ENCODE measurements at places on chromosomes 7 and 10. TPM values are rescaled to one million over a fixed set of nuclear protein-coding genes. Genes with fewer than 3 reads are reported as not detected.

- H3K36me3 ChIP-seq: no peaks in the 10 kb centered on the region
- H3K27ac ChIP-seq: no peak overlapping the region
- H3K27me3 ChIP-seq: no peaks in the 10 kb centered on the region
- no peaks in the 10 kb centered on the region for H3K4me1 ChIP-seq
- no peak overlapping the region for H3K4me3 ChIP-seq
Measured at GRCh38 chr10:16030562-16030961, 170.3 kb upstream of the MINDY3 start.

- no peak overlapping the region for H3K27ac ChIP-seq
- H3K36me3 ChIP-seq: no peaks in the 10 kb centered on the region
- H3K4me3 ChIP-seq: no peak overlapping the region
- no peaks in the 10 kb centered on the region for H3K4me1 ChIP-seq
- H3K27me3 ChIP-seq: no peaks in the 10 kb centered on the region
Measured at GRCh38 chr7:7793249-7793648, 74.8 kb upstream of the RPA3 start.

DNA sequence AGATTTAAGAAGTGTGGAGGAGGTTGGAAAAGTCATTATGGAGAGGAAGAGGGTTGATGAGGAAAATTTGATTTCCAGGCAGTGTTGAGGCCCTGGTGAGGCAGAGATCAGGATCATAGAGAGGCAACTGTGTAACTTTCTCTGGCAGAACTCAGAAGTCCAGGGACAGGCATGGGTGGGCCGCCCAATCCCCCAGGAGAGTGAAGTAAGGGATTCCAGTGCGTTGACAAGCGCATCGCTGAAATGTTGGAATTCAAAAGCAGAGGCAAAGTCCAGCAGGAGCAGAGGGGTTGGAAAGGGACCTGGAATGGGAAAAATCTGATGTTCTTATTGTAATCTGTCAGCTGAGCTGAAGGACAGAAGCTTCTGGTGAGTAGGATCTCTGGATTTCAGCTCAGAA is 207.3 kb downstream of the FAM107B start:
- peaks cover 90% of the 10 kb centered on the region for H3K4me1 ChIP-seq
- no peaks in the 10 kb centered on the region for H3K27me3 ChIP-seq
- peak overlapping the region; percentile 82 for H3K27ac ChIP-seq
- H3K4me3 ChIP-seq: no peak overlapping the region
- DNase-seq: no peak

DNA sequence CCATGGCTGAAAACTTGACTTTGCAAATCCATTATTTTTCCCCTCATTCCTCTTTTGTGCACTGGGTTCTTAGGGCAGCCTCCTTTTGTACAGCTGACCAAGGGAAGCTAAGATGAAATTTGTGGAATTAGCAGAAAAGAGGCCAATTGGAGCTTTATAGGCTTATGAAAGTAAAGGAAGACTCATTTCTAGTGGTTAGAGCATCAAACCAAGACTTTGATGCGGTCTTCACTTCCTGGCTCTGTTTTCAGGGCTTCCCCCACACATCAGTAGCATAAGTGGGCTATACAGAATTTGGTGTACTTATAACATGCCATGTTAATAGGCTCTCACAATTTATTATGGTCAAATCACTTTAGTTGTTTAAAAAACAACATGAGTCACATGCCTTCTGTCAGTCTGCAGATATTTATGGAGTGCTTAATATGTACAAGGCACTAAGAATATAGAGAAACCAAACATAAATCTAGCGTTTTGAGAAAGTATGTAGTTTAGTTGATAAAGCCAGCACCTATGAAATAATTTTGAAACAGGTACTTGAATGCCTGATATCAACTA is 5.7 kb downstream of the AUTS2 start:
- H3K27ac ChIP-seq: no peak overlapping the region
- no peaks in the 10 kb centered on the region for H3K36me3 ChIP-seq
- peaks cover 16% of the 10 kb centered on the region for H3K27me3 ChIP-seq
- DNase-seq: peak; percentile 49
- H3K4me1 ChIP-seq: peaks cover 15% of the 10 kb centered on the region
- H3K4me3 ChIP-seq: no peak overlapping the region

GRCh38 chr7:20785157-20786048 is 1.3 kb downstream of the SP8 start:
- no peak overlapping the region for H3K27ac ChIP-seq
- DNase-seq: no peak
- peaks cover 38% of the 10 kb centered on the region for H3K27me3 ChIP-seq
- no peak overlapping the region for H3K4me3 ChIP-seq
- no peaks in the 10 kb centered on the region for H3K36me3 ChIP-seq
- H3K4me1 ChIP-seq: peaks cover 19% of the 10 kb centered on the region

DNA sequence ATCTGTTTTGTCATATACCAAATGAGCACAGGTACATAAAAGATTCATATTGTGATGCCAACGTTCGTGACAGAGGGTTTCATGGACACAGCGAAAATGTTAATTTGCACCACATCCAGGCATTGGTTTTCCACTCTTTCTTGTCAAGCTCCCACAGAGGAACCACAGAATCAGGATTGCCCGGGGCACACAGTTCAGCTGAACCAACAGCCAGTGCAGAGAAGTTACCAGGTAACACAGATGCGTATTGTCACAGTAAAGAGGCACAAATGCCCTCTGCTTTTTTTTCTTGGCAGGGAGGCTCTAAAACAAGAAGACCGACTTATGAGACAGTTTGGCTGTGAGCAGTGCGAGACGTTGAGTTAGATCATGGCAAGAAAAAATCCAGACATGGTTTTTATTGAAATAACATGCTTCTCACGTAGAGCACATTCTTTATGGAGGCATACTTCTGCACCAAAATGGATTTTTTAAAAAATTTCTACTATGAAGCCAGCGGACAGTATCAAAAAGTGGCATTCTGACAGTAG is 331.1 kb upstream of the KIAA1217 start:
- no peaks in the 10 kb centered on the region for H3K4me1 ChIP-seq
- H3K27ac ChIP-seq: no peak overlapping the region
- DNase-seq: no peak
- no peaks in the 10 kb centered on the region for H3K36me3 ChIP-seq

DNA sequence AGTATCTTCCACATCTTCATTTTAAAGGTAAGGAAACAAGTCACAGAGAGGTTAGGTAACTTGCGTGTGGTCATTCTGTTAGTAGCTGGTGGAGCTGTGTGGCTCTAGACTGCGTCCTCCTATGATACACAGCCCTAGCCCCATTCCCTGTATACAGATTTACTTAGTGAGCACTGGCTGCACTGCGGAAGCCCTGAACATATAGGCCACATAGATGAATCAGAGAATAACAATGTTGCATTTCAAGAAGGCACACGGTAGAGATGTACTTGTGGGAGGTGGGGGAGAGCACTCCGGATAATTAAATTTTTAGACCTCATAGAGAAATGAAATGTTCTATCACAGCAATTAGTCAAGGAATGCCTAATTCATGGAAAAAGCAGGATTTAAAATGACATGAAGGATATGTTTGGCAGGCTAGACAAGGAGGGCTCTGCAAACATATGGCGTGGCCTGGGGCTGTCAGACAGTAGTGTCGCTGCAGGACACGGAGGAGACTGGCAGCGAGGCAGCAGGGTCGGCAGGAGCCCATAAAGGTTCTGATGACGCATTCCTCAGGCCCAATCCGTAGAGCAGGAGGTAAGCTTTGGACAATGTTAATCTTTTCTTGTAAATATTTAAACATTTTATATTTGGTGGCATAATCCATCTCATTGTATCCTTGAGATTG is 29.5 kb downstream of the RAB11FIP2 start:
- H3K4me1 ChIP-seq: no peaks in the 10 kb centered on the region
- no peaks in the 10 kb centered on the region for H3K36me3 ChIP-seq
- no peak for DNase-seq
- no peaks in the 10 kb centered on the region for H3K27me3 ChIP-seq

DNA sequence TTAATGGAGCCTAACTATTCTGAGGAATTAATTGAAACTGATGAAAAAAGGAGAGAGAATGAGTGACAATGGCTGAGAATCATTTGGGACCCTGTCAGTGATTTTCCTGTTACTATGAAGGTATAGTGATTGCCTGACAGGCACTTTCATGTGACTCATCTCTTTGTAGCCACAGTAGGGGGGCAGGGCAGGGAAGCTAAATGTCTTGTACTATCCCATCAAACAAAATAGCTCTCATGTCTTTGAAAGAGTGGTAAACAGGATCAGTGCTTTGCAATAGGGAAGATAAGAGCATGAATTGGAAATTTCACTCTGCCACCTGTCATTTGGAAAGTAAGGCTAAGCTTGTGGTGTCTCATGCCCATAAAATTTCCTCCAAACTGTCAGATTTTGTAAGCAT is 94.5 kb upstream of the GSDME start:
- no peaks in the 10 kb centered on the region for H3K27me3 ChIP-seq
- H3K4me3 ChIP-seq: no peak overlapping the region
- no peak overlapping the region for H3K27ac ChIP-seq
- H3K4me1 ChIP-seq: no peaks in the 10 kb centered on the region
- no peak for DNase-seq
- peaks cover 29% of the 10 kb centered on the region for H3K36me3 ChIP-seq

- H3K4me3 ChIP-seq: no peak overlapping the region
- DNase-seq: peak; percentile 38
- H3K27ac ChIP-seq: no peak overlapping the region
- H3K27me3 ChIP-seq: peaks cover 8% of the 10 kb centered on the region
Measured at GRCh38 chr10:102405108-102405571, 9.6 kb downstream of the NFKB2 start.

GRCh38 chr10:79021331-79021907 is 47.3 kb upstream of the ZMIZ1 start:
- H3K27me3 ChIP-seq: no peaks in the 10 kb centered on the region
- H3K4me3 ChIP-seq: no peak overlapping the region
- peaks cover 14% of the 10 kb centered on the region for H3K4me1 ChIP-seq

DNA sequence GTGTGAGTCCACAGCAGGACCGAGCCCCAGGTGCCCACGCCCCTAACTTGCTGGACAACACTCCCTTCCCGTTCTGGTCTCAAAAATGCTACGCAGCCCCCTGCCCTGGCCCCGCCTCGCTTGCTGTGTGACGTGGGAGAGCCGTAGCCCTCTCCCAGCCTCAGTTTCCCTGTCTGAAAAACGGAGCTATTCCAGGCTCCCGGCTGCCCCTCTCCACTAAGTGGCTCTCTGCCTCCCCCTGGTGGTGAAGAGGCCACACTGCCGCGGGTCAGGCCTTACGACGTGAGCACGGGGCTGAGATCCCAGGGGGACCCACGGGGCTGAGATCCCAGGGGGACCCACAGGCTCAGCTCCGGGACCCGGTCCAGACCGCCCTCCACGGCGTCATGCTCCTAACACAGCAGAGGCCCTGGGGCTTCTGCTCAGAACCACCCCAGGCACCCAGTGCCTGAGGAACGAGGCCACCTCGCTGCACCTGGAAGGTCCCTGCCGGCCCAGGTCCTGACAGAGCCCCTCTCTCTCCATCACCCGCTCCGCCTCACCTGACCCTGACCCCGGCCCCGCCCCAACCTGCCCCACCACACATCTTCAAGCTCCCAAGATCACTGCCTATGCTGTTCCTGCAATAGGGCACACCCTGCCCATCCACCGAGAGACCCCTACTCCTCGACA is 26.7 kb downstream of the MICALL2 start:
- no peaks in the 10 kb centered on the region for H3K27me3 ChIP-seq
- no peak overlapping the region for H3K27ac ChIP-seq
- no peak overlapping the region for H3K4me3 ChIP-seq
- DNase-seq: peak; percentile 62
- peaks cover 4% of the 10 kb centered on the region for H3K4me1 ChIP-seq

GRCh38 chr10:117370205-117370604 is 5.0 kb downstream of the PDZD8 start:
- H3K4me3 ChIP-seq: no peak overlapping the region
- no peak for DNase-seq
- H3K4me1 ChIP-seq: peaks cover 48% of the 10 kb centered on the region
- no peaks in the 10 kb centered on the region for H3K36me3 ChIP-seq
- no peak overlapping the region for H3K27ac ChIP-seq

DNA sequence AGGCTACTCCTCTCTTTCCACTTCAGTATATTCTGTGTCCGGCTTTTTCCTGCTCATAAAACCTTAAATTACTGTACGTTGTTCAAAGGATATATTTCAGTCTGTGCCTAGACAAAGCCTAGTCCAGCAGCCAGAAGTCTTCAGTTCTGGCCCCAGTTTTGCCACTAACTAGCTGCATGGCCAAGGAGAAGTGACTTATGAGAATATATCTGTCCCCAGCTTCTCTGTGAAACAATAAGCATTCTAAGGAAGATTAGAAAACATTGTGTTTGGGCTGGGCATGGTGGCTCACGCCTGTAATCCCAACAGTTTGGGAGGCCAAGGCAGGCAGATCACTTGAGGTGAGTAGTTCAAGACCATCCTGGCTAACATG is 105.0 kb upstream of the HDAC9 start:
- no peaks in the 10 kb centered on the region for H3K36me3 ChIP-seq
- H3K27ac ChIP-seq: no peak overlapping the region
- DNase-seq: no peak
- H3K4me3 ChIP-seq: no peak overlapping the region
- H3K27me3 ChIP-seq: no peaks in the 10 kb centered on the region

DNA sequence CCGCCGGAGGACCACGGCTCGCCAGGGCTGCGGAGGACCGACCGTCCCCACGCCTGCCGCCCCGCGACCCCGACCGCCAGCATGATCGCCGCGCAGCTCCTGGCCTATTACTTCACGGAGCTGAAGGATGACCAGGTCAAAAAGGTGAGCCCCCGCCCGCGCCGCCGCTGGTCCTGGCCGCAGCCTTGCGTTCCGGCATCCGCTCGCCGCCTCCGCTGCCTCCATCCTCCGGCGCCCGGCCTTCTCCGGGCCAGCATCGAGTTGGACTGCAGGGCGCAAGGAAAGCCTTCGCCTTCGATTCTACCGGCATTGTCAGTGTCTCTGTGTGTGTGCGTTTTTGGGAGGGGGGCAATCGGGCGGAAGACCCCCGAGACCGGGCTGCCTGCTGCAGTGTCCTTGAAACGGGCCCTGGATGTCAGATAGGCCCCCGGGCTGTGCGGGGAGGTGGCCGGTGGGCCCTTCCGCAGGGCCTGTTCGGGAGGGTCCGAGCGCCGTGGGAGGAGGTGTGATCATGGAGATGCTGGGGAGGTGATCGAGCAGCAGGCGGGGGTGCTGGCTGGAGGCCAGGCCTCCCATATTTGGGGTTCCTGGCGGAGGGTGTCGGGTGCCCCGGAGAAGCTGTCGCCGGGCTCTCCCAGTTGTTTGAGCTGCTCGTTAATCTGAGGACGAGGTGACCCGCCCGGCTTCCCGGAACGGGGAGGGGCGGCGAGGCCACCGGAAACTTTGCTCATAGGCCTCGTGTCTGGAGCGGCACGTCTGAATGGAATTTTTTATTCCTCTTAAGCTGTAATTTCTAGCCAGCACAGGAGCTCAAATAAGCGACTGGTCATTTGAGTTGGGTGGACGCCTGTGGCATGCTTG is 40.8 kb downstream of the HK1 start:
- no peaks in the 10 kb centered on the region for H3K27me3 ChIP-seq
- H3K27ac ChIP-seq: peak overlapping the region; percentile 84
- no peaks in the 10 kb centered on the region for H3K36me3 ChIP-seq
- DNase-seq: peak; percentile 67

Gene EPHA1
- 34.4 TPM for total RNA-seq

Gene MBL2
- total RNA-seq: not detected

Gene KCNIP2
- total RNA-seq: 3.4 TPM

Data from CD4-positive, alpha-beta memory T cell (primary cell).